ENCODE measurements at places on chromosomes 5 and 9.

- DNase-seq = no peak
Measured at GRCh38 chr9:68974431-68974830, 39.5 kb downstream of the PRKACG start.

DNA sequence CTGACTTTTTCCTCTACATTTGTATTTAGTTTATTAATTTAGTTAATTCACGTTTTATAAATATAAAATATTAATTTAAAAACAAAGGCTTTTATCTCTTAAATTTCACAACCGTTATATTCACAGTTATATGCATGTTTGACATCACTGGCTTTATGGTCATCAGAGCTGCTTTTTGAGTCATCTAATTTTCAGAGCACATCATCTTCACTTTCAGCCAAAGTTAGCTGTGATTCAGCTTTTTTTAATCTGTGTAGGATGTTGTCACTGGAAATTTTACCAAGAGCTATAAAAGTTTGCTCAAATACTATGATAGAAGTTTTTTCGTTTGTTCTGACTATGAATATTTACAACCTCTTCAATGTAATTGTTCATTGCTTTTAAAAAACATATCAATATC is 12.4 kb downstream of the CDC37L1 start:
- no peak for DNase-seq

- no peak for DNase-seq
Measured at GRCh38 chr5:43314724-43315123, 1.5 kb upstream of the HMGCS1 start.

GRCh38 chr5:51988634-51989033 is 605.4 kb downstream of the ISL1 start:
- DNase-seq = no peak

DNA sequence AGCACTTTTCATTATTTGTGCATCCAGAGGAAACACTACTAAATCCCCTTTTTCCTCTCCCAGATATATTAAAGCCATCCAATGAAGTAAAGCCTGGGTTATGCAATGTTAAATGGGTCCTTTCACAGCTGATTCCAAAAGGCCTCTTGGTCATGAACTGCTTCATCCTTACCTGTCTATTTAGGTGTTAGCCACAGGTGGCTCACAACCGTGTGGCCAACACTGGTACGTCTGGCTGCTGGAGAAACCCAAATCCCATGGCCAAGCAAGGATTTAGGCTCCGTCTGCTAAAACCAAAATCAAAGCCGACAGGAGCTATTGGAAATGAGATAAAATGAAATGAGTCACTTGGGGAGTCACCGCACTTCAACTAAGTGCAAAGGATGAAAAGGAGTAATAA is 193.9 kb downstream of the ADCY2 start:
- DNase-seq = no peak

- no peak for DNase-seq
Measured at GRCh38 chr5:111739416-111739815, 17.6 kb downstream of the NREP start.

GRCh38 chr5:117414926-117415325 is 840.3 kb upstream of the SEMA6A start:
- DNase-seq = no peak

DNA sequence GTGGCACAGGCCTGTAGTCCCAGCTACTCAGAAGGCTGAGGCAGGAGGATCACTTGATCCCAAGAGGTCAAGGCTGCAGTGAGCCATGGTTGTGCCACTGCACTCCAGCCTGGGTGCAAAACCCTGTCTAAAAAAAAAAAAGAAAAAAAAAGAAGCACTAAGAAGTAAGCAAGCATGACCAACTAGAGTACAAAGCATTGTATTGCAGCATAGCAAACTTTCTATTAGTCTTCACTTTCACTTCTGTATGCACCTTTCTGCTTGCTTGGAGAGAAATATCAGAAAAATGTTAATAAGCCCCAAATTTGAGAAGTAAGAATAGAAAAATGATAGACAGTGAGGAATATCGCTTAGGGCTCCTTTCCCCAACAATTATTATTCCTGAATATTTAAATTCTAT is 497.7 kb upstream of the WWC1 start:
- DNase-seq = no peak

GRCh38 chr5:155126573-155126972 is 113.0 kb downstream of the KIF4B start:
- DNase-seq = no peak

DNA sequence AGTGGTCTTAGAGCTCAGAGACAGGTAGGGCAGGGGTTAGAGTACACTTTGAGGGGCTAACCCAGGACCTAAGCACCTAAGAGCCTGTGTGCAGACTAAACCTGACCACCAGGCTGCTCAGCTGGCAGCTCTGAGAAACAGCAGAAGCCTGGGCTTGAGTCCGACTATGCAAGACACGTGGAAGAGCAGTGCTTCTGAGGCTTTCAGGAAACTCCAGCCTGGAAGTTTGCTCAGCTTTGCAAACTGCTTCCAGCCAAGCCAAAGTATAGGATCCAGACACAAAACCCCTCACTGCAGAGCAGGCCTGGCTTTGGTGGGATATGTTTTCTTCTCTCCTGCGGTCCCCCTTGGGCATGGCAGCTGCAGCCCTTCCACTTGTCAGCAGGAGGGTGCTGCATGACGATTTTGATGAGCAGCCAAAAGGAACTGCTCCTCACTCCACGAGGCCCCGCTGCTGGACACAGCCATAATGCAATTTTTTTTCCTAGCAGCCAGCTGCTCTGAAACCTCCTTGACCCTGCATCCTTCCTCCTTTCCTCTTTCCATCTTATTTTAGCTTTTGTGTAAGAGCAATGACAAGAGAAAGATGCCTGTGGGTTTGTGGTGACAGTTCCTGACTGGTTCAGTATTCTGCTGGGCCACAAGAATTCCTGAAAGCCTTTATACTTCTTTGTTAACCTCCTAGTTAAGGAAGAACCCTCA is 123.1 kb downstream of the LIFR start:
- no peak for DNase-seq

DNA sequence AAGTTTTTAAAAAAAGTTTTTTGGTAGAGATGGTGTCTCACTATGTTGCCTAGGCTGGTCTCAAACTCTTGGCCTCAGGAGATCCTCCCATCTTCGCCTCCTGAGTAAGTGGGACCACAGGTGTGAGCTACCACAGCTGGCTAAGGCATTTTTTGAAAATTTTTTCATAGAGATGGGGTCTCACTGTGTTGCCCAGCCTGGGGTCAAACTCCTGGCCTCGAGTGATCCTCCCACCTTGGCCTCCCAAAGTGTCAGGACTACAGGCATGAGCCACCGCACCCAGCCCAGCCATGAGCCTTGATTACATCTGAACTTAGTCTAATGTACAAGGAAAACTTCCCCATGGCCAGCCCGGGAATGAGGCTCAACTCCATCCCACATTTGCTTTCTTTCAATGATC is 77.5 kb upstream of the PCA3 start:
- no peak for DNase-seq

DNA sequence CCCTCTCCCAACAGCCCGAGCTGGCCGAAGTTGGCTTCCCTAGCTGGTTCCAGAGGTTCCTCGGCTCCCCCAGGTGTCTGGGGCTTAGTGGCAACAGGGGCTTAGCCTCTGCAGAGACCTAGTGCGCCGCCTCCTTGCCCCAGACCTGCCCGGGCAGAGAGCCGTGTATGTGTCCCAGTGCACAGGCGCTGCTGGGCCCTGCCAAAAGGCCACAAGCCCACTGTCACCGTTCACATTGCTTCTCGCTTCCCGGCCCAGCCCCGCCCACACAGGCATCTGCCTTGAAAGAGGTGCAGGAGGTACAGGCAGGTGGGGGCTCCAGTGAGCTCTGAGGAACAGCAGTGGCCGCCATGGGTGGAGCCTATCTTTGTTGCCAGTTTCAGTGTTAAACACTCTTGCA is 2.5 kb upstream of the CACFD1 start:
- no peak for DNase-seq

DNA sequence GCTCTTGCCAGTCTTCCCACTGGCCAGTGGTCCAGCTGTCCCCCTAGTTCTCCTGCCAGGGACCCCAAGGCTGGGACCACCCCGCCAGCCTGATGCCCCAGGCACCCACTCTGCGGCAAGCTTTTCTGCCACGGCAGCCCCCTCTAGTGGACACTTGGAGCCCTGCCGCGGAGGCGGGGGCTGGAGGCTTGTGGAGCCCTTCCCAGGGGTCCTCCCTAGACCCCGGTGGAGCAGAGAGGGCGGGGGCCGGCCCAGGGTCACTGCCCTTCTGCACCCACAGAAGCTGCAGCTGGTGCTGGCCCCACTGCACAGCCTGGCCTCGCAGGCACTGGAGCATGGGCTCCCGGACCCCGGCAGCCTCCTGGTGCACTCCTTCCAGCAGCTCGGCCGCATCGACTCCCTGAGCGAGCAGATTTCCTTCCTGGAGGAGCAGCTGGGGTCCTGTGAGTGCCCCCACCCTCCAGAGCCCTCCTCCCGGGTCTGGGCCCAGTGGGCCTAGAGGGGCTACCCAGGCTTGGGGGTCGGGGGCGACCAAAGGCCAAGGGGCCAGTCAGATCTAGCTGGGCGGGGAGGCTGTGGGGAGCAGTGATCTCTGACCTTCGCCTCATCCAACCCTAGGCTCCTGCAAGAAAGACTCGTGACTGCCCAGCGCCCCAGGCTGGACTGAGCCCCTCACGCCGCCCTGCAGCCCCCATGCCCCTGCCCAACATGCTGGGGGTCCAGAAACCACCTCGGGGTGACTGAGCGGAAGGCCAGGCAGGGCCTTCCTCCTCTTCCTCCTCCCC is 9.1 kb downstream of the EGFL7 start:
- DNase-seq = no peak

- no peak for DNase-seq
Measured at GRCh38 chr5:121189342-121190305, 662.1 kb upstream of the FTMT start.

DNA sequence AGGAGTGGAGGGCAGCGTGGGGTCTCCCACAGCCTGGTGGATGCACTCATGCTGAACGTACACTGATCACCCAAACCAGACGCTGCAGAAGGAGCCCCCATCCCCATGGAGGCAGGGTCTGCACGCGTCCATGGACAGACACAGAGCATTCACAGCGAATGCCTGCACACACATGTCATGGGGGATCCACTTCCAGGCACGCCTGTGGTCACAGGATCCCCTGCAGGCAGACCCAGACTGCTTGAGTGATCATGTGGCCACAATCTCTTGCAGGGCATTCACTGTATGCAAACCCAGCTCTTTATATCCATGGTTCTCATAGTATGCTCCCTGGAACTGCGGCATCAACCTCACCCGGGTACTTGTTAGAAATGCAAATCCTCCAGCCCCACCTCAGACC is 5.4 kb downstream of the SNCB start:
- DNase-seq = no peak

- no peak for DNase-seq
Measured at GRCh38 chr5:63375851-63376250, 586.4 kb downstream of the HTR1A start.

- DNase-seq = no peak
Measured at GRCh38 chr9:27791311-27791710, 218.0 kb upstream of the C9orf72 start.

GRCh38 chr5:82405618-82406204 is 127.6 kb upstream of the RPS23 start:
- no peak for DNase-seq

- DNase-seq = no peak
Measured at GRCh38 chr9:4424891-4425290, 65.4 kb upstream of the SLC1A1 start.

- no peak for DNase-seq
Measured at GRCh38 chr9:105835721-105836120, 141.4 kb downstream of the TMEM38B start.

DNA sequence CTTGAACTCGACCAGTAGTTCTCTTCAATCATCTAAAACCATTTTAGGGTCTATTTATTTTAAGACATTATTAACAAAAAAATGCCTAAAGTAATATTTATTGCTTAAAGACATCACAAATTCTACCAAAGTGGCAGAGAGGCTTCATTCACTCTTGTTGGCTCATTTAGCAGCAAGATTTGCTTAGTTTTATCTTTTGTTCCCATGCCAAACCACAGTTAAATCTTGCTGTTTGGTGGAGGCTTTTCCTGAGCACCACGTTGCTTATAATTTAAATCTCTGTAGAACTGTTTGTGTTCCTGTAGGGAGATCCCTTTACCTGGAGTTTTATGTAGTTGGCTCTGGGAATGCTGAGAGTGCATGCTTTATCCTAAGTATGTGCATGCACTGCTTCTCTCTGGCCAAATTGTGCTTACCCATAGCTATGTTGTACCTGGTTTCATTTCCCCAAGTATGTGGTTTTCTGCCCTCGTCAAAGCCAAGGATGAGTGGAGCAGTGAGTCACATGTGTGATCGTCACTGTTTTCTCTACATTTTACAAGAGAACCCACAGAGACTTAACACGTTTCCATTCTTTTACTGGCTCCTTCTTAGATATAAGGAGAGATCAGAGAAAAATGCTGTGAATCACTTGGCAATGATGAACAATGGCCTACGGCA is 42.1 kb upstream of the MAST4 start:
- DNase-seq = no peak

DNA sequence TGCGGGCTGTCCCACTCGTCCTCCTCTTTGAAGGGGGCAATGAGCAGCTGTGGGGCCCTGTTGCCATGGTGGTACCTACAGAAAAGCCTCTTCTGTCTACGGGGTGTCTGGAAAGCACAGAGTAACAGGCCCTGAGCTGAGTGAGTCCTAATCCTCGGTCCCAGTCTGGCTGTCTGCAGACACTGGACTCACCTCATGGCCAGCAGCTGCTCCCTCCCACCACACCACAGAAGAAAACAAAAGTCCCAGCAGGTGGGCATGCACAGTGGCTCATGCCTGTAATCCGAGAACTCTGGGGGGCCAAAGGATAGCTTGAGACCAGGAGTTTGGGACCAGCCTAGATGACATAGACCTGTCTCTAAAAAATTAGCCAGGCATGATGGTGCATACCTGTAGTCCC is 19.9 kb downstream of the P4HA2 start:
- DNase-seq = no peak

DNA sequence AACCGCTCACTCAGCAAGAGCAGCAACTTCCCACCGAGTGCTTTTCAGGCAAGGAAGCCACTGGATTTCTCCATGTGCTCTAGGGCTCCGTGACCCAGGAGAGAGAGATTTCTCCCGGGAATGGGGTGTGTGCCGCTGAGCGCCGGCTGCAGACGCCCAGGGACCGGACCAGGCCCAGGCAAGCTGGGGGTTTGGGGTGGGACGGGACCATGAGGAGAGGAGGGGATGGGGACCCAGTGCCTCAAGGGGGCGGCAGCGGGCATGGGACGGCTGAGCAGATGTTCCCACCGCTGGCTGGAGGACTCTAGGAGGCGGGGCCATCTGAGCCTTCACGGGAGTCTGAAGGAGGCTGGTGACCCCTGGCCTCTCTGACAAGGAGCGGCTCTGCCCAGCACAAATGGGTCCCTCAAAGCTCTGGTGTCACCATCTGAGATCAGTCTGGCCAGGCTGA is 8.5 kb downstream of the LCN9 start:
- DNase-seq = no peak

DNA sequence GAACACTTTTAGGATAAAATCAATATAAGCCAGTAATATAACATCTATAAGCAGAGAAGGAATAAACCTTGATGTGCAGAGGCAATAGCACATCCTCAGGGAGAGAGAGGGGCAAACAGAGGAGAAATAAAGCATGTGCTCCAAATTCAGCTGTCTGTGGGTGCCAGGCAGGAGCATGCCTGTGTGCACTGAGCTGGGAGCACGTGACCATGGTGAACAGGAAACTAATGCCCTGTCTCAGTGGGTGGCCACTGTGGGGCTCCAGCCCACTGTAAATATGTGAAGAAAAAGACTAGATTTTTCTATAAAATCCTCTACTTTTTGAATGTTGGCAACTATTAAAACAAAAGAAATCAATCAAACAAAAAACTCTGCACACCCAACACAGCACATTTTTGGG is 55.3 kb downstream of the FYB1 start:
- DNase-seq = peak; percentile 35

- DNase-seq = no peak
Measured at GRCh38 chr9:75002422-75003023, 25.6 kb downstream of the CARNMT1 start.

GRCh38 chr9:88280816-88281382 is 107.3 kb upstream of the SPIN1 start:
- DNase-seq = no peak
